Renal cortical epithelial cell (primary cell): ENCODE measurements at places on chromosomes 4 and X. TPM values are rescaled to one million over a fixed set of nuclear protein-coding genes. Genes with fewer than 3 reads are reported as not detected.

DNA sequence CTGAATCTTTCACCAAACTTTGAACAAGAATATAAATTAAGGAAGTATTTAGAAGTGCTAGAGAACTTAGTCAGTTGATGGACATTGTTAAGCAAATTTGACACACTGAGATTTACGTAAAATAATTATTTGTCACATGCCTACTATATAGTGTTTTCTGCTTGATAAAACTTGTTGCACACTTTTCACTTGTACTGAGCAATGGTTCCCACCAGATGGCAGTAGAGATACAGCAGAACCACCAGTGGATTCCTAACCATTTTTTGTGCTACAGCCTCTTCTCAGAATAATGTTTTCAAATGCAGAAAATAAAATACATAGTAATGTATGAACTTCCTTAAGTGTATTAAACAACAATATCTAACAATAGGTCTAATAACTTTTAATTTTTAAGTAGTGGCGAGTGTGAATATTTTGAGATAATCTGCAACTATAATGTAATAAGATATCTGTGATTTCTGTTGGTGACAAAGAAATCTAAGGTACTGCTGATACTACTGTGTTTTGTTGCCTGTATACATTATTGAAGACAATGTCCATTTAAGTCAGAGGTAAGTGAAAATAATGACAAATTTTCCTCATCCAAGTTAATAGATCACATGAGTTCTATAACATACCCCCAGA is 81.2 kb downstream of the APOOL start:
- peak; percentile 29 for DNase-seq

GRCh38 chrX:68115371-68115770 is 317.9 kb downstream of the OPHN1 start:
- DNase-seq: no peak

The H2BW2 gene
- not detected in 2 replicates for total RNA-seq

- peak; percentile 51 for DNase-seq
These were observed 646 bp downstream of the TIGD4 start for GRCh38 chr4:152778656-152779512.

DNA sequence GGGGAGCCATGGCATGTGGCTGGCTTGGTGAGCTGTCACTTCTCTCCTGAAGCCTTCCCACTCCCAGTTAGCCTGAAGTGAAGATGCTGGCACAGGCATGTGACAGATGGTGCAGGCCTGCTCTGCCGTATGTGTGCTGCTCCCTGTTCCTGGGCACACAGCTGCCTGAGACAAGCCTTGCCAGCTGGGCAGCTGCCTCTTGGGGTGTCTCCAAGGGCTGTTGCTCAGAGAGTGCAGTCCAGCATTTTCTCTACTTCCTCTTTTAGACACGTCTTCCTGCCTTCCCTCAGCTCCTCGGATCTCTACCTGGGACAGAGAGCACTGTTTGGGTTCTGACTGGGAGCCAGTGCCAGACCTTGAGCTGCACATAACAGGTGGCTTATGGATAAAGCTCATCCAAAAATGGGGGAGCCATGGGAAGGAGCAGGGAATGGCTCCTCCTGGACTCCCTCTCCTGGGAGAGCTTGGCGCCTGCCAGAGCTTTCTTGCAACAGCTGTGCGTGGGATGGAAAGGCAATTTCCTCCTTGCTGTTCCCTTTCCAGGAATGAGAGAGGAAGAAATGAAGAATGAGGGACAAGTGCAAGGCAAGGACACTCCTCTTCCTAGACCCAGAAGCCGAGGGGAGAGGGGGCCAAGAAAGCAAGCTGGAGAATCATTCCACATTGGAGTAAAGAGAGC is 132.9 kb downstream of the MSL3 start:
- DNase-seq: no peak

DNA sequence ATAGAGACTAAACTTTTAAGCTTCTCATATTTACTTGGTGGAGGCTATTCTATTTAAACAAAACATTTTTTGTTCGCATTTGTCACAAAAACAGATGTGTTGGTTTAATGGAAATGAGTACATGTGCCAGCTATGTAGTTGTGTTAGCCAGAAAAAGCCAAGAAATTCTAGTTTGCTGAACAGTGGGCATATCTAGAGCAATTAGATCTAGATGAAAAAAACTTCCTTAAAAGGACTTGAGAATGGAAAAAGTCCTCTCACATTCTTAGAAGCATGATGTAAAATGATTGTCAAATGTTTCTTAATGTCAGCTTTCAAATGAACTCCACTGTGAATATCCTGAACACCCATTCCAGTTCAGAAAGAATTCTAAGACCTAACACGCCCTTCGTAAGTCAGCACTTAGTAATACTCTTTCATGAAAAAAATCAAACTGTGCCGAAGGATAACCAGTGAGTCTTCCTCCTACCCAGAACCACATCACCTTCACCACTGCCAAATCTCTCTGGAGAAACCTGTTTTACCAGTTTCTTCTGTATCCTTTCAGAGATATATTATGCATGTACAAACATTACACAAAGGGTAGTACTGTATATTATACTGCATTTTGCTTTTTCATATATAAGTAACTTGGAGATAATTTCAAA is 28.2 kb downstream of the PHKA1 start:
- peak; percentile 26 for DNase-seq

DNA sequence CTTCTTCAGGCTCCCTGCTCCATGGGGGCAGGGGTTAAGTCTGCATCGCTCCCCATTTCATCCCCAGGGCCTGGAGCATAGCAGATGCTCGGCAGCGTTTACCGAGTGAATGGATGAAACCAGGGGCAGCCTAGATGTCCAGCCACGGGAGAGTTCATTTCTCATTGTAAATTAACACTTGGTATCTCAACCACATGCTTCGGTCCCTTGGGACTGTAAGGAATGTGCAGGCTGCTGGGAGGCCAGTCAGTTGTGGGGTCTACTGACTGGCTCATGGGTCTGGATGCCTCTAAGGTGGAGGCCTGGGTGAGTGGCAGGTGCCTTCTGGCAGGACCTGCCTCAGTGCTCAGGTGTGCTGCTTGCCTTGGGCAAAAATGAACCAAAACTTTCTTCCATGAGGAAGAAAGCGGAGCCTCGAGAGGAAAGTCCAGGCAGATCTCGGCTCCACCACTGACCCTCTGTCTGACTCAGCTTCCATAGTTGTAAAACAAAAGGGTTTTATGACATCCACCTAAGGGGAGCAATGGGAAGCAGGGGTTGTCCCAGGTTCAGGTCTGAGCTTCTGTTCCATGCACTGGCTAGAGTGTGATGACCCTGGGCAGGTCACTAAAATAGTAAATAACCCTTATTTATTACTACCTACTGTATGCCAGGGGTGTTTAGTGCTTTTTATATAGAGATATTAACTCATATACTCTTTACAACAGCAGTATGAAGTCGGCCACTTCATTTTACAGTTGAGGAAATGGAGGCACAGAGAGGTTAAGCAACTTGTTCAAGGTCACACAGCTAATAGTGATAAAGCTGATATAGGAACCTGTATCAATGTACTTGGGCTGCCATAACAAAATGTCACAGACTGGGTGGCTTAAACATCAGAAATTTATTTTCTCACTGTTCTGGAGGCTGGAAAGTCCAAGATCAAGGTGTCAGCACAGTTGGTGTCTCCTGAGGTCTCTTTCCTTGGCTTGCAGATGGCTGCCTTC is 144.3 kb upstream of the STX18 start:
- DNase-seq: no peak

The SLC4A4 gene
- 12.0 and 41.6 TPM in 2 replicates for total RNA-seq

- peak; percentile 61 for DNase-seq
These were observed 181.8 kb upstream of the MAOA start for GRCh38 chrX:43474321-43474720.

The SLC26A1 gene
- total RNA-seq: 1.4 and 3.1 TPM in 2 replicates

DNA sequence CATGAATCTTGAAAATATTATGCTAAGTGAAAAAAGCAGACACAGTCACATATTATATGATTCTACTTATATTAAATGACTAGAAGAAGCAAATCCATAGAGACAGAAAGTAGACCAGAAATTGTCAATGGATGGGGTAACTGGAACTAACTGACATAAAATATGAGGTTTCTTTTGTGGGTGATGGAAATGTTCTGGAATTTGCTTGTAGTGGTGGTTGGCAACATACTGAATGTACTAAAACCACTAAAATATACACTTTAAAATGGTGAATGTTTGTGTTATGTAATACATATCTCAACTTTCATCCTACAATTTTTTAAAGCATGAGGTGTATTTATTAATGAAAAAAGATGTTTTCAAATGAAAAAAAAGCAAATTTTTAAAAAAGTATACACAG is 14.7 kb downstream of the CNOT6L start:
- no peak for DNase-seq

- peak; percentile 32 for DNase-seq
These were observed 89.9 kb upstream of the TLR2 start for GRCh38 chr4:153594210-153594609.

The CTAG1B gene
- not detected in 2 replicates for total RNA-seq

GRCh38 chr4:150039274-150040127 is 38.7 kb upstream of the DCLK2 start:
- DNase-seq: no peak
